NCI-H1436 (cell line): ENCODE measurements at places on chromosomes 3 and 15.

GRCh38 chr3:112013058-112013783, 14.5 kb downstream of the TAGLN3 start:
- no peak for DNase-seq

DNA sequence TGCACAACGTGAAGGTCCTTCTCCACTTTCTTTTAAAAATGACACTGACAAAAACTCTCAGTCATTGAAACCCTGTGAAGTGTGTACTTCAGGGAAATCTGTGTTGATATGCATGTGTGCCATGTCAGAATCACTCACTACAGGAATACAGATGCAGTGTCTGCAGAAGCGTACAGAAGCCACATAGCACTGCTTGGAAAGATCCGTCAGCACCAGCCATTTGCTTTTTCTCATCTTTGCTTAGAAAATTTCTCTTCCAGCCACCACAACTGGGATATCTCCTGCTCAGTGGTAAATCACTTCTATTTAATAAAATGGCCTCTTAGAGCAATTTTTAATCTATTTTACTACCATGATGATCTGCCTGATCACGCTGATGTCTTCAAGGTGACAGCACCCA, 91.3 kb upstream of the ARHGEF26 start:
- no peak for DNase-seq

DNA sequence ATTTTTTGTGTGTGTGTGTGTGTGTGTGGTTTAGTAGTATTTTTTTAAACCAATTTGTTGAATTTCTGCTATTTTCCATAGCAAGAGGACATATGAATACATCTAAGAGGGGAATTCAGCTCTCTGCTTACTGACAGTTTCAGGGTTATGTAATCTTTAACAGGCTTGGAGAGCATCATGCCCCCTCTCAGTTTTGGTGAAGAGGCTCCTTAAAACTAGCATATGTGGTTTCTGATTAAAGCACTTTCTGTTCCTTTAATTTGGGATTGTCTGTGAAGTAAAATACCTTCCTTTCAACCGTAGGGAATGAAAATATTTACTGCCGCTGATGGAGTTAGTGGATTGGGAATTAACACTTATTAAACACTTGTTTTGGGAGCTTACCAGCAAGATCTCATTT, 19.4 kb upstream of the NFKBIZ start:
- DNase-seq, result no peak

- DNase-seq, result no peak
Measured at GRCh38 chr3:128195369-128195768, 42.1 kb downstream of the EEFSEC start.

DNA sequence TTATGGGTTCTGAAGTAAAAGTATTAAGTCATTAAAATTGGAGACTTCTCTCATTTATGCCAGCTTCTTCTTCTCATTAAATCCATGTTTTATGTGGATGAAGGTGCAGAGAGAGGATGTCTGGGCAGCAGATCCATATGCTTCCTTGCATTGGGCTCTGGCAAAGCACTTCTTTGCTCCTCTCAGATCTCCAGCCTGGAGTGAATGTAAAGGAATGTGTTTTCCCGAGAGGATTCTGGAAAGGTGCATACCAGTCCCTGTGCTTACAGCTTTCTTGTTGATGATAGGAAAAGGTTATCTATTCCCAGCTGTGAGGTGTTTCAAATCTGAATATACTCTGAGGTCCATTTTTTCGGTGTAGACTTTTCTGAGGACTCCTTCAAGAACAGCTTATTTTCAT, 79.9 kb upstream of the PEX5L start:
- DNase-seq, result no peak

DNA sequence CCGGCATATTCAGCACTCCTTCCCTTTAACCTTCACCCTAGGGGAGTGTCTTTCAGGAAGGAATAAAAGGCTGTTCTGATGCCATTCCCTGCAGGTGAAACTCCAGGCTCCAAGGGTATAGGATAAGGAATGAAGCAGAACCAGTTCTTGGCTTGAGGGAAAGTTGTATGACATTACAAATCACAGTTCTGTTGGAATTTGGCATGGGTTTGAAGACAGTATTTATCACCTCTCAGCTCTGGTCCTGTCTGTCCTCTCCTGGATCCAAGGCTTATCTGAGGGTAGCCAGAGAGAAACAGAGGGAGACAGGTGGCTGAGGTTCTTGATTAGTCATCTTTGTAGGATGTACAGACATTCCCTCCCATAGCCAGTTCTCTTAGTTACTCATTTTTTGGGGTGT, 37.1 kb downstream of the RAB11A start:
- no peak for DNase-seq

DNA sequence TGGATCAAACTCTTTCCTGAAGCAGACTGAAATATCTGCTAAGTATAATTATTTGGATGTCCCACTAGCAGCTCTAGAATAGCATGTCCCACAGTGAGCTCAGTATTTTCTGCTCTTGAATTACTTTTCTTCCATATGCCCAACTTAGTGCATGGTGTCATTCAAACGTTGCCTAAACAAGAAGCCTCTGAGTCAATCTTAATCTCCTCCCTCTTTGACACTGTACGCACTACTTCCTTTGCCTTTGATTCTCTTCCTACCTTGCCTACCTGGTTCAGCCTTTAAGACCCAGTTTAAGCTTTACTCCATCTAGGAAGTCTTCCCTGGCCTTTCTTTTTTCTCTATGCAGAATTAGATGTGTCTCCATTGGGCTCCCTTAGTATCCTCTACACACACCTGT, 54.5 kb downstream of the SEC22A start:
- no peak for DNase-seq

GRCh38 chr3:61562042-61562720, 810 bp downstream of the PTPRG start:
- no peak for DNase-seq

GRCh38 chr3:50567011-50567385, 549 bp downstream of the C3orf18 start:
- no peak for DNase-seq

DNA sequence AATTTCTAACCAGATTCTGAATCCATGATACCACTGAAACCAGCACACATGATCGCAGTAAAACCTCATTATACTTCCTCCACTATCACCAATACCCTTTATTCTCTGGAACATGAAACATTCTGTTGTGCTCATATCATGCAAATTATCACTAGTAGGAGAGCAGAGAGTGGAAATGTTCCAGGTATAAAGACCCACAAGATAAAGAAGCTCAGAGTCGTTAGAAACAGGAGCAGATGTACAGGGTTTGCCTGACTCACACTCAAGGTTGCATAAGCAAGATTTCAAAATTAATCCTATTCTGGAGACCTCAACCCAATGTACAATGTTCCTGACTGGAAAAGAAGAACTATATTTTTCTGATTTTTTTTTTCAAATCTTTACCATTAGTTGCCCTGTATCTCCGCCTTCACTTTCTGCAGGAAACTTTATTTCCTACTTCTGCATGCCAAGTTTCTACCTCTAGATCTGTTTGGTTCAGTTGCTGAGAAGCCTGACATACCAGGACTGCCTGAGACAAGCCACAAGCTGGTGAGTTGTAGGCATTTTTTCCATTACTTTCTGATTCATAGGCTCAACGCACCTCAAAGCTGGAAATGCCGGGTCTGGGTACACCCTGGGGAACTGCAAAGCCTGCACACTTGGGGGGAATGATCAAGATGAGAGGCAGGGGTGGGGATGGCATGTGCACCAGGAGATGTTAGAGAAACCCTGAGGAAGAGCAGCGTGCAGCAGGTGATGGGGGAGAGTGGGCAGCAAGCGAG, at the start of gene CCR2:
CCR2 (plus strand) TSS at position 465 of the 764 bp plus-strand sequence. CDS start 3,417 bp downstream, outside the sequence.
- no peak for DNase-seq

GRCh38 chr3:39180546-39181346, 11.6 kb downstream of the XIRP1 start:
- DNase-seq, result peak; percentile 71

- no peak for DNase-seq
Measured at GRCh38 chr3:25214034-25214433, 214.0 kb upstream of the RARB start.

DNA sequence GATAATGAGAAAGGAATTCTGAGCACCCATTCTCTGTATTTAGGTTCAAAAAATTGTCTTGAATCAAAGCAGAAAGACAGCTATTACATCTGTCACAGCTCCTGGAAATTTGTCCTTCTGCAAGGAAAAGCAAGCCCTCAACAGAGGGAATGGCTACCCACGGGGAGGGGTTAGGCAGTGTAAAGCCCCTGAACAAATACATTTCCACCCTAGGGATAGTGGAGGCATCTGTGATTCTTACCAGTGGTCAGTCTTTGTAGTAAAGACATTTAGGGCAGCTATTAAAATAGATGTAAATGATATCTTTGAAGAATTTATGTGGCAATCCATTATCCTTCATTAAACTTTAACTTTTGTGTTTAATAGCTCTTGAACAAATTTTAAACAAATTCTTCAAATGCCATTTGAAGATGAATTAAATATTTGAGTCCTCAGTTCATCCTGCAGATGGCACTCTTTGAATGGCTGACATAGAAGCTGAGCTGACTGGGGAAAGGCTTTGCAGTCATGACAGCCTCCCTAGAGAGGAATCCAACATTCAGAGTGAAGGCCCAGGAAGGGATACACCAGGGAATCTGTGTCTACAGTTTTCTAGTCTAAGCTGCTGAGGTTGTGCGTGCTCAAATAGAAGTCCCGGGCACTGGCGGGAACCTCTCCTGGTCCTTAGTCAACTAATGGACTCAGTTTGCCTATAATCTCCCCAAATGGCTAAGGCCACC, 359.7 kb upstream of the ROPN1 start:
- peak; percentile 73 for DNase-seq
